Renal cortical epithelial cell (primary cell): ENCODE measurements at places on chromosomes 3 and 15. TPM values are rescaled to one million over a fixed set of nuclear protein-coding genes. Genes with fewer than 3 reads are reported as not detected.

ITIH3 gene
- not detected in 2 replicates for total RNA-seq

STAC gene
- total RNA-seq, result 22.1 and 22.4 TPM in 2 replicates

RARB gene
- 4.3 and 4.9 TPM in 2 replicates for total RNA-seq

FGD5 gene
- 0.30 and 3.3 TPM in 2 replicates for total RNA-seq

- DNase-seq, result peak; percentile 33
Measured at GRCh38 chr15:69976366-69976994, 121.2 kb downstream of the TLE3 start.

DNA sequence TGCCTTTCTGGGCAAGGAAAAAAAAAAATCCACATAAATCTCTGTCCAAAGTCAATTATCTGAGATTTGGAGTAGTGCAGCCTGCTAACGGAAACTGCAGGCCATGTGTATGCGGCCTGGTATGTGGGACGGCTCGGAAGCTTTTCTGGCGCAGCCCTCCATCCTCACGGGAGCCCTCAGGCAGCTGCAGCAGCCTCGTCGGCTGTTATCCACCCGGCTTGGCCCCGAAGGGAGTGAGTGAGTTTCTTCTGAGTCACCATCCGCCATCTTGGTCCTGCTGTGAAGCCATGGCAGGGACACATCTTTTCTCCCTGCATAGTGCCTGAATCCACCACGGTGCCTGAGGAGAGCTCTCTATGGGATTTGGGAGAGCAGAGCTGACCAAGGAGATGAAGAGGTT is 62.8 kb downstream of the POLR2M start:
- no peak for DNase-seq

DNA sequence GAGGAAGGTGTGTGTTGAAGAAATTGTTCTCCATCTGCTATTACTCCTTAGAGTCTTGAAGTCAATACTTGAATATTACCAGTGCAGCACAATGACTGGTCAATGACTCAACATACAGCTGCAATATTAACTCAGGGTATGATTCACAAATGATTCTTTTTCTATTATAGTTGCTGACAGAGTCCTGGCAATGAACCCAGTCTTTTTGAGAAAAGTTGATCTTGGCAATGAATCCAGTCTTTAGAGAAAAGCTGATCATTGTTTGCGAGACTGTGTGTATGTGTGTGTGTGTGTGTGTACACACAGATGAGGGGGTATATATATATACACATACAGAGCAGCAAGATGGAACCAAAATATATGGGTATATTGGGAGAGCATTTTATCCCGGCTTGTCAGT is 315.1 kb downstream of the ZNF385D start:
- DNase-seq, result peak; percentile 97

DNA sequence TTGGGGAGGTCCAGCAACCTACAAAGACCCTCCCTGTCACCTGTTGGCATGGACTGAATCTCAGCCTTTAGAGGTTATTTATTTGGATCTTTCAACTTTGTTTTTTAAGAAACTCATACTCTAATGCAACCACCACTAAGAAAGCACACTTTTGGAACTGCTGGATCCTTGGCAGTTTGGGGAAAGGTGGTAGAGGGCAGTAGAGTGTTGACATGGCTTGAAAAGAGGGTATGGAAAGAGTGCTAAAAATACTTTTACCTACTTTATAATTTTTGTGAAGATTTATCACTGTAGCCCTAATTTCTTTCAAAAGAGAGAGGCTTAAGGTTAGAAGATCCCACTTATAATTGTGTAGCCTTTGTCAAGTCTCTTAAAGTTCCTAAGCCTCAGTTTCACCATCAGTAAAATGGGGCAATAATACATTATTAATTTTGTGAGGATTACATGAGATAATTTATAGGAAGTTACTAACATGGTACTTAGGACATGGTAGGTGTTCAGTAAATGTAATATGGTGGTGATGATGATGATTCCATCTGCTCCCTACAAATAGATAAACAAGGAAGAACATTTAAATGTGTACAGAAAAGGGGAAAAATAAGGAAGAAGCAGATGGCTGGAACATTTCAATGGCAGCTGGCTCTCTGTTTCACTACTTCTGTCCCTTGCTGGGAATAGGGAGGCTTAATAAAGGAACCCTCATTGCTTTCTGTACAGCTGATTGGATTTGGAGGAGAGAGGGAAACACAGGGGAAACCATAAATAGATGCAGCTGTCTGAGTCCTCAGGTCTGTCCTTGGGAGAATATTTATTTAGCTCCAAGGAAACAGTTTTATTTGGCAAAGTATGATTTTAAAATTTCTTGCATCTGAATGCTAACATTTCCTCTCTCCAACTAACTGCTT is 208.4 kb upstream of the ADAMTS9 start:
- no peak for DNase-seq

DNA sequence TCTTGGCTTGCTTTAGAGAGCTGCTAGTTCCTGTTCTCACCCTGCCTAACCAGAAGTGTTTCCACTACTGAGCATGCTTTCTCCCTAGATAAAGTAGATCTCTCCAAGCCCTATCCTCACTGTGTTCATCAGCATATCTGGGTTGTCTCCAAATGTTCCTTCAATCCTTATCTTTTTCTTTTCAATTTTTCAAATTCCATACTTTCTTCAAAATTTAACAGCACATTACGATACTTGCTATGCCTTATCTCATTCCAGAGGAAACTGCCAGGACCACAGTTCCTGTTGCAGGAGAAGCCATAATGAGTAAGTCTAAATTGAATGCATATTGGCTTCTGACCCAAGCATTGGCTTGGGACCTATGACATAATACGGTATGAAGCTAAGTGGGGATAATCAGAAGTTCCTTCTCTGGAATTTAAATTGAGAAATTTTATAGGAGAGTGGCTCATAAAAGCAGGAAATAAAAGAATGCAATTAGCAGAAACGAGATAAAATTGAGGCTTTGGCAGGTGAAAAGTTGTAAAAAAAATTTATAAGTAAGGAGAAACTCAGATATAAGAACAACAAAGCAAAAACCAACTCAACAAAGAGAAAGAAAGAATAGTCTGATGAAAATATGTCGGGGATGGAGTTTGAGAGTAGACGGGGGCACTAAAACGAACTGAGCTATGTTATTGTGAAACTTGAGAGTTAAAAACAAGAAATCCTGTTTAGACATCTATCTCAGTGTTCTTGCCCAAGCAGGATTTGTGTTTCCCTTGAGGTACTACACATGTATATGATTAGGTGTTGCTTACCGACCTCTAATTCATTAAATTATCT is 631.7 kb upstream of the CCDC54 start:
- DNase-seq, result no peak

- no peak for DNase-seq
Measured at GRCh38 chr3:10837849-10838248, 21.8 kb downstream of the SLC6A11 start.

DNA sequence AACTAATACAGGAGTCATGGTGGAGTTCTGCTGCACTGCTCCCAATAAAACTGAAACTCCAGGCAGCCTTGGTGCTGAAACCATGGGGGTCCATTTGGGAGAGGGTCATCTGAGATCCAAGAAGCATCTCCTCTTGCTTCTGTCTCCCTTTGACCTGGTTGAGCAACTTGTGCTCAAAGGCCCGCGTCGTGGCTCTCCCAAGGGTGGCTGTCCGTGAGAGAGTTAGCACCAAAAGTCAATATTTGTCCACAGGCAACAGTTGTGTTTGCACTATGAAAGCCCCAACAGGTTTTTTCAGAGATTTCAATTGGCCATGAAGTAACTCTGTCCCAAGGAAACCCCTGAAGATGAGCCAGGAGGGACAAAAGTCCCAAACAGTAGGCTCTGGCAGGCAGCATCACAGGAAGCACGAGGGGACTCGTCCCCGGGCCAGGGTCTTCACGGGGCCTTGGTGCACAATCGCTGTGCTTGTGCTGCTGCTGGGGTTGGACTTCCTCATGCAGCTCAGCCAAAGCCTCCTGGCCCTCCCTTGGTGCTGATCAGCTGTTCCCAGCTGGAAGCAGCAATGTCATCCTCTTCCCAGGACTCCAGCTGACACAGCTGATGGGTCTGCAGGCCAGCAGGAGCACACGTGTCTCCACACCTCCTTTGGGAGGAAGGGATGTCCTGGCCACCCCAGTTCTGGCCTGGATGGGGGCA is 39.4 kb upstream of the WNT5A start:
- no peak for DNase-seq

DNA sequence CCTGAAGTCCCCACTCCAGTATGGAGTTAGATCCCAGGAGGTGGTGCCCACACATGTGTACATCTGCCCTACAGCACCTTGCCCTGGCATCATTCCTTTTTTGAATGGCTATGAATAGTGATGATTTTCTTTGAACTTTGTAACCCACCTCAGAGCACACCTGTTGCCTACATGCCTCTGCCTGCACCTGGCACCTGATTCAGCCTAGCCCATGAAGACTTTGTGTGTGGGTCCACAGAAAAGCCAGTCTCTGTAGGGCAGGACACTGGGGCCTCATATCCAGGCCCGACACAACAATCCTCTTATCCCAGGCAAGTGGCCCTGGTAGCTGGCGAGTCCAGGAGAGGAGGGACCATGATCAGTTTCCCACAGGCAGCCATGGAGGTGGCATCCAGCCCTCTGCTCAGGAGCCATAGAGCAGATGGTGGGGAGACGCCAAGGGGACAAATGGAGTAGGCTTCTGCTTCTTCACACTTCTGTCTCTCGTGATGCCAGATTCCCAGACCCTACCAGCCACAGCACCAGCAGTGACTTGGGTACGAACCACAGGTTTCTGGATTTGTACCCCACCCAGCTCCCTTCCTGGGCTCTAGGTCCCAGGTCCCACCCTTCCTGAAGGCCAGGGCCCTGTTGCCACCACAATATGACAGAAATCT is 230.7 kb downstream of the UACA start:
- DNase-seq, result no peak

DNA sequence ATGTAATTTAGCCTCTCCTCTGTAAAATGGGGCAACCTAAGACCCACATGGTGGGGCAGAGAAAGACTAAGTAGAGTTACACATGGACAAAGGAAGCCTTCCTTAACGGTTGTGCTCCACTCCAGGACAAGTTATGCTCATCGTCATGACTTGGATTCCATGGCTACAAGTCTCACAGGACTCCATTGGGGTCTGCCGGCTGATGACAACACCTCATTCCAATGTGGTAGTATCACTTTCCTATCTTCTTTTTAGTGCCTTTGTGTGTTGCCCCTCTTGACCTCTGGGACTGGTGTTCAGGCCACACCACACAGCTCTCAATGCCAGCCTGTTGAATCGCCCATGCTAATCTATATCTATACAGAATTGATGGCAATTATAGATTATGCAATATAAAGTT is 181.3 kb upstream of the WNT5A start:
- no peak for DNase-seq

DNA sequence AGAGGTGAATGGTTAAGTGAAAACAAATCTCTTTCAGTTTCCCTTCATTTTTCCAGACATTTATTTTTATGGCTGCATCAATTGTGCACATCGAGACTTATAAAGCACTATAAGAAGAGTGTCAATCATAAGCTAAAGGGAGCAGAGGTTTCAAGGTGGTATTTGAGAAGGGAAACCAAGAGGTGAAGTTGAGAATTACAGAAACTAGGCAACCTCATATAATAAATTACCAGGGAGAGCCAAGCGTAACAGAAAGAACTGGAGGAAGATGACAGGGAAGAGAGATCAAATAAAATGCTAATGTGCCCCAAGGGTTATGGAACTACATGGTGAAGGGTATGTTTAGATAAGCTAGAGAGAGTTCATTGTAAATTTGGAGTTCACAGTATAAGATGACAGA is 6.3 kb upstream of the CCDC54 start:
- DNase-seq, result peak; percentile 57

- no peak for DNase-seq
Measured at GRCh38 chr15:79539401-79539800, 107.3 kb downstream of the MINAR1 start.

DNA sequence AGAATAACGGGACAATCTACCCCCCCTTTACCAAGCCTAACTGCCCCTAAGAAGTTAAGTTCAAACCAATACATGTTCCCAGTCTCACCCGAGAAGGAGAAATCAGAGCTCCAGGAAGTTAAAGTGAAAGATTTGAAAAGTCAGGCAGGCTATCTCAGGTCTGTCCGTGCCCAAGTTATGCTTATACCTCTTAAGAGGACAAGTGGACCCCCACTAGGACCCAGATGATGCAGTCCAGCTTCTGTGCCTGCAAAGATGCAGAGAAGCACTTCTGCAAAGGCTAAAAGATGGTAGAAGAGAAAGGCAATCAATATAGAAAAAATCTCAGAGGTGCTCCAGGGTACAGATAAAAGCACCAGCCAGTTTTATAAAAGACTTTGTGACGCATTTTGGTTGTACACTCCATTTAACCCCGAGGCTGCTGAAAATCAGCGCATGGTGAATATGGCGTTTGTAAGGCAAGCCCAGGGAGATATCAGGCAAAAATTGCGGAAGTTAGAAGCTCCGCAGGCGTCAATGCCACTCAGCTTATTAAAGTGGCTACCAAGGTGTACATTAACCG is 9.8 kb upstream of the SLC9C1 start:
- peak; percentile 48 for DNase-seq
